Stimulated activated CD8-positive, alpha-beta memory T cell treated with anti-CD3 and anti-CD28 coated beads, Interleukin-4, amount 100 ng/mL, for 4 hours (primary cell): ENCODE measurements at places on chromosomes 4 and X.

DNA sequence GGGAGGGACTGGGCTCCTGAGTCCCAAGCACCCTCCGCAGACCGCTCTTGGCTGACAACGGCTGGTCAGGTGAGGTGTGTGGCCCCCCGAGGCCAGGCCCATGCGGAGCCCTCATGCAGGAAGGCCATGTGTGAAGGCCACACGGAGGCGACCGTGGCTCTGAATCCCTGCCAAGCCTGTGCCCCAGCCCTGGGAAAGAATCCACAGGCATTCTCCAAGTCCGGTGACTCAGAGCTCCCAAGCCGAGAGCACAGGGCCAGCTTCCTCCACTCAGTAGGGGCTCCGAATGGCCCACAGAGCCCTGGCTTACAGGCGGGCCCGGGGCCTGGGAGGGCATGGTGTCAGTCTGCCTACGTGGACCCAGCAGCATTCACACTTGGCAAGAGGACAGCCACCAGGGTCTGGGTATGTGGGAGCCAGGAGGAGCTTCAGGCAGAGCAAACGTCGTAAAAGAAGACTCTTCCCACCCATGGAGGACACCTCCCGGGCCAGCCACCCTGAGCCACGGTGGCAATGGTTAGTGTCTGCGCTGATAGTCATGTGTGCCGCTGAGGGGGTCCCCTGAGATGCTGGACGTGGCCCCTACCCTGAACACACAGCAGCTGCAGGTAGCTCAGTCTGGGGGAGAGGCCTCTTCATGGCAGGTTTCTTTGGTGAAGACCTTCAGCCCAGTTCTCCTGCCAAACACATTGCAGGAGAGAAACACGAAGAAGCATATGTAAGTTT is 105.7 kb downstream of the PSAPL1 start:
- DNase-seq: no peak

DNA sequence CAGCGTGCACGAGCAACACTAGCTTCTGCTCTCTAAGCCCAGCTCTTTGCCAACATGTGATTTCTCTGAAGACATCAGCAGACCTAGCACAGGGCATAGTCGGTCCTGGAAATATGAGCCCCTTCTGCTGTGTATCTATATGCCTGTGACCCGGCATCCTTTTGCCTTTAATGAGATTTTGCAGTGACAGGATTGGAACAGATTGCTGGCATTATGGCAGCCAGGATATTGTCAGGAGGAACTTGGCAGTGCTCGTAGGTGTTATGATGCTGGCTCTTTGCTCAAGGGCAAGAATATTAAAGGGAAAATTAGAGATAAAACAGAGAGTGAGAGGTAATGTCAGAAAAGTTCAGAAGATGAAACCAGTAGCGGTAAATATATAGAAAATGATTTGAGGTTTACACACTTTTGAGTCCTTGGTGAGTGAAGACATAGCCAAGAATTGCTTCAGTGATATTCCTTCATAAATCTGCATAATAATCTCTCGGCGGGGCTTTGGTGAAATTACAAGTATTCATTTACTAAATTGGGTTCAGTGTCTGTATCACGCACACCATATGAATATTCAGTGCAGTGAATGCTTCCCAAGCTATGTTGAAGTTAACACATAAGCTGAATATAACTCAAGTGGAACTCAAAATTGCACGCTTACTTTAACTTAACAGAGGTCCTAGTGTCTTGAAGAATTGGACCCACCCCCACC is 502.1 kb upstream of the NR3C2 start:
- DNase-seq: no peak

DNA sequence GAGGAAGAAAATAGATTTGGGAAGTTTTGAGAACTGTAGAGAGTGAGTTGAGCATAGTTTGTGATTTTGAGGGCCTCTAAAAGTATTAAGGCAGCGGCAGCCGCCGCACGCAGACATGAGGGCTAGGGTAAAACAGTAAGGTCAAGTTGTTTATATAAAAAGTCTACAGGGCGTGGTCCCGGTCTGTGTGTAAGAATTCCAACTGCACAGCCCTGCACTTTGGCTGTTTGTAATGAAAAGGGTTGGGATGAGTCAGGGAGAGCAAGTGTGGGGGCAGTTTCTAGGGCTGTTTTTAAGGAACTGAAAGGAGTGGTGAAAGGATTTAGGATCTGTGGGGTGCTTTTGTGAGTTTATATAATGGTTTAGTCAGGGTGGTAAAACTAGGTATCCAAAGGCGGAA is 55.0 kb downstream of the BEX3 start:
- no peak for DNase-seq

DNA sequence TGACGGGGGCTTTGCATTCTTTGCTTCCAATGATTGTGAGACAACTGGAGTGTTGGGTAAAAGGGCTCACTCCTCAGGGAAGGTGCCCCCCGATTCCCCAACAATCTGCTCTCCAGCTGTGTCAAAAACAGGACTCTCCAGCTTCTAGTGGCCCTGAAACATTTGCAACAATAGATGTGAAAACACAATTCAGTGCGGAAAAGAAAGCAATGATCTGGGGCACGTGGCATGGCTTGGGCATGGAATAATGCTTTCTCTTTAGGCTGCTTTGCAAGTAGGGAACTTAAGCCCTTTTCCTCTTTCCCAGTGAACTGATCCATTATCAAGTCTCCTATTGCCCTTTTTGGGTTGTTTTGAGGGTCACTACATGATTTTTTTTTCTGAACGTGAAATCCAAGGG is 239.9 kb downstream of the C4orf33 start:
- no peak for DNase-seq

GRCh38 chr4:89108091-89108490 is 3.2 kb upstream of the TIGD2 start:
- DNase-seq: no peak

- DNase-seq: no peak
Measured at GRCh38 chrX:146481735-146482134, 327.8 kb upstream of the CXorf51B start.

DNA sequence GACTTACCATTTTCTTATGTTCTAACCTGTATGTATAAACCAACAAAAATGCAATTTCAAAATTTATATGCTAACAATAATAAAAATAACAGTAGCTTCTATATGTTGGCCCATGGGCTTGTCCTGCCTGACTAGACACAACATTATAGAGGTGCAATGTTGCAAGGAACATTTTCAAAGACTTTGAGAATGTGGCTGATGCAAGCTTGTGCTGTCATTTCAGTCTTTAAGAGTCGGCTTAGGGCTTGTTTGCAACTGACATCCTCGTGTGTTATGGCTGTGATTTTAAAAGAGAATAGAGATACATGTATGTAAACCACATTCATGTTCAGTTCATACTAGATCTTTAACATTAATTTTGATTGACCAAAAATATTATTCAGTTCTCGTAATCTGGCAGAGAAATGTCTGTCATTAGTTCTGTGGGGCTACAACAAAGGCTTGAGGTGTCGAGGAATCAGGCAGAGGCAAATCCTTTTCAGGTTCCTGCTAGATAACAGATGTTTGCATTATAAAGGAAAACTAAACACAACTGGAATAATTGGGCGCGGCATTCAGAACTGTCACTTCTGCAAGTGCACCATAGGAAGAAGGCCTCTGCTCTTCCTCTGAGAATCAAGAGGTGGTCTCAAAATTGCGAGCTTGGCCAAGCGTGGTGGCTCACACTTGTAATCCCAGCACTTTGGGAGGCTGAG is 13.1 kb downstream of the TMSB4X start:
- no peak for DNase-seq

GRCh38 chr4:38560768-38561558 is 103.0 kb upstream of the KLF3 start:
- DNase-seq: no peak

DNA sequence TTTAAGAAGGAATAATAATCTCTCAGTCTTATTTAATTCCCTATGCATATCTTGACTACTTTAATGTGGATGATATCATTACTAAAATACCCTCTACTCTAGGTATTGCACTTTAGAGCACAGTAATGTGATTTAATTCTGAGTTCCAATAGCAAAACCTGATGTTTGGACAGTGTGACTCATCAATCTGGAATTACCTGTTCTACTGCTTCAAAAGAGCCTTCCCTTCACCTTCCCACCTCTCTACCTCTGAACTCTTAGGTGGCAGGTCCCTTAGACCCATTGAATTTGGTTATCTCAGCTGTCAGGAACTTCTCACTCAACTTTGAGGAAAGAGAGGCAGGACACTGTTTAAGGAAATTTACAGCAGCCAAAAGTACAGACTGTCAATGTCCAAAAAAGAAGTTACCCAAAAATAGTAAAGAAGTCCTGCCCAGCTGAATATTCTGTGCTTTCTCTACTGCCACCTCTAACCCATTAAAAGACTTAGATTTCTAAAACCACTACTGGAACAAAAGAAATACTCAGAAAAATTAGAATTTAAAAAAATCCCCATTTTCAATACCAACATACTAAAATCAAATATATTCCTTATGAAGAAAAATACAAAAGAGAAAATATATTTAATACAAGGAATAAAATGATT is 123.1 kb upstream of the GPM6A start:
- no peak for DNase-seq

GRCh38 chr4:68655764-68656444 is 14.5 kb downstream of the UGT2B15 start:
- no peak for DNase-seq

- DNase-seq: no peak
Measured at GRCh38 chr4:77113069-77113468, 37.3 kb upstream of the CCNI start.

DNA sequence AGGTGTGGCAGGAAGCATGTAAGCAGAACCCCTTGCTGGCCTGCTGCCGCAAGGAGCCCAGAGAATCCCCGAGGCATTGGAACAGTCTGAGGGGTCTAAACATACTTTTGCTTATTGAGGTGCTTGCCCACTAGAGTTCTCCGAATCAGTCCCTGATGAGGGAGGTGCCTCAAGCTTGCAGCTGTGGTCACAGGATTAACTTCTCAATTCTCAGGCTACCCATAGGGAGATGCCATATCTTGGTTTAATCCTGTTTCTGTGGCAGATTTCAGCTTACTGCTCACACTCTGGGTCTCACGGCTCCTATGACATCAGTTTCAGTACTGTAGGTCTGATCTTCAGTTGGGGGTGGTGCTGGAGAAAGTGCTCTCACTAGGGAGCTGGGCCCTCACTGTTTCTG is 39.9 kb downstream of the CCNG2 start:
- no peak for DNase-seq

- DNase-seq: no peak
Measured at GRCh38 chrX:15915959-15916703, 61.5 kb upstream of the AP1S2 start.

DNA sequence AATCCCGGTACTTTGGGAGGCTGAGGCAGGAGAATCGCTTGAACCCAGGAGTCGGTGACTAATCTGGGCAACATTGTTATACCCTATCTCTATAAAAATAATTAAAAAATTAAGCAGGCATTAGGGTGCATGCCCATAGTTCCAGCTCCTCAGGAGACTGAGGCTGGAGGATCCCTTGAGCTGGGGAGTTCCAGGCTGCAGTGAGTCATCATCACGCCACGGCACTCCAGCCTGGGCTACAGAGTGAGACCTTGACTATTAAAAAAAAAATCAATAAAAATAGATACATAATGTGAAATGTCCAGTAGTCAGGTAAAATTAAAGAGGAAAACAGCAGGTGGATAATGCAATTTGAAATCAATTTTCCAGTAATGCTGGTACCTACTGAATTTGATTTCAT is 14.6 kb downstream of the ADGRL3 start:
- DNase-seq: no peak

DNA sequence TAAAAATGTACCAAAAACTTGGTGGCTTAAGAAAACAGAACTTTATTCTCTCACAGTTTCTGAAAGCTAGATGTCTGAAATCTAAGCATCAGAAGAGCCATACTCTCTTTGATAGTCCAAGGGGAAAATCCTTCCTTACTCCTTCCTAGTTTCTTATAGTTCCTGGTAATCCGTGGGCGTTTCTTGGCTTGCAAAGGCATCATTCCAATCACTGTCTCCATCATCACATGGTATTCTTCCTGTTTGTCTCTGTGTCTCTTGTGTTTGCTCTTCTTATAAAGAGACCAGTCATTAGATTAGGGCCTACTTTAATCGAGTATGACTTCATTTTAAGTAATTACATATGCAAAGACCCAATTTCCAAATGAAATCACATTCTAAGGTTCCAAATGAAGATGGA is 118.9 kb upstream of the FSTL5 start:
- DNase-seq: no peak

DNA sequence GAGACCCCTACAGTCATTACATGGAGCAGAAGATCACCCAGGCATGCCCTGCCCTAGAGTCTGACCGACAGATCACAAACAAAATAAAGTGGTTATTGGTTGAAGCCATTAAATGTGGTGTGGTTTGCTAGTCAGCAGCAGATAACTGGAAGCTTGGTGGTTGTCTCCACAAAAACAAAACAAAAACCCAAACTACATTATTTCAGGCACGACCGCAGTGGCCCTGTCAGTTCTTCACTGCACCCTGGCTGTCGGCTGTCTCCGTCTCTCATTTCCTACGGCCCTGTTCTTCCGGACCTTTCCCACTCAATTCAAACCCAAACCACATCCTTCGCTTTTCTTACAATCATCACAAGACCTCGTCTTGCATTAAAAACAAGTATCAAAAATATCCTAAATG is 521.3 kb upstream of the ZFP42 start:
- DNase-seq: no peak

DNA sequence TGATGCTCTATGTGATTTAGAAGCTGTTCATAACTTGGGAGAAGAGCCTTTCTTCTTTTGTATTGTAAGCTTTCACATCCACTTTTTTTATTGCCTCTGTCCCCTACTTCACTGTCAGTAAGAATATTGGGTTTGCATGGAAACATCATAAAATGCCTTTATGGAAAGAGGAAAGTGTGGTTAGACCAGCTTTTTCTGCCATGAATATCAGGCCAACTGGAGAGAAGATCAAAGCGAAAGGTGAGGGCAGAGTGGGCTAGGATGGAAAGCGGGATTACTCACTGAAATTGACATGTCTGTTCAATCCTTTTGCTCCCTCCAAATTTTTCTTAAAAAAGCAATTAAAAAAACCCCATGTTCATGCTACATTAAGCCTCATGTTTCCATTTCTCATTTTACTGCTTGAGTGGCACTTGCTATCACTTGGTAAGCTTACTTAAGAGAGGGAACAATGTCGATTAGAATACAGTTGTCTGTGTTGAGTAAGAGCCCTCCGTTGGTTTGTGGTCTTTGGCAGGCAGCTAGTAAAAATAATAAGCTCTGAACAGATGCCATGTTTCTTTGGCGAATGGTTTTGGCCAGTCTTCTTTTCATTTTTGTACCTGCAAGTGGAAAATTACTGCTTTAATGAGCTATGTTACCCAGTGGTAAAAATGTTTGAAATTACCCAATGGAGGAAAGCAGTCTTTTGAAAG is 35.9 kb downstream of the SUPT20HL1 start:
- no peak for DNase-seq

GRCh38 chr4:26204249-26204825 is 116.5 kb upstream of the RBPJ start:
- no peak for DNase-seq

- no peak for DNase-seq
Measured at GRCh38 chr4:107006218-107006617, 29.9 kb downstream of the DKK2 start.

DNA sequence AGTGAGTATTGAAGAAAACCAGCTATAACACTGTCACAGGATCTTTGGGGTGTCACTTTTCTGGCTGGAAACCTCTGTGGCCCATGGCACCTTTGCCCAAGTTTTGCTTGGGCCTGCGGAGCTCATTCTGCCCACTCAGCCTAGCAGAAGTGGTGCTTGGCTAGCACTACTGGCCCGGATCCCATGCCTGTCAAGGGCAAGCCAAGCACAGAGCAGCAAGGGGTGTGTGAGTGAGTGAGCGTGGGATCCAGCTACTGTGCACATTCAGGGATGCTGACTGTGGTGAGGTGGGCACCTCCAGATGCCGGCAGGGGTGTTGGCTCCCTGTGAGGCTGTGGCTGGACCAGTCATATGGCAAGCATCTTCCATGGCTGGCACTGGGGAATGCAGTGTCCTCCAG is 55.4 kb upstream of the RASGEF1B start:
- no peak for DNase-seq
